ENCODE measurements at places on chromosomes 5 and 9.

GRCh38 chr5:123549256-123549904 is 37.4 kb downstream of the CSNK1G3 start:
- no peak for DNase-seq

GRCh38 chr5:99005506-99005905 is 76.7 kb upstream of the CHD1 start:
- no peak for DNase-seq

DNA sequence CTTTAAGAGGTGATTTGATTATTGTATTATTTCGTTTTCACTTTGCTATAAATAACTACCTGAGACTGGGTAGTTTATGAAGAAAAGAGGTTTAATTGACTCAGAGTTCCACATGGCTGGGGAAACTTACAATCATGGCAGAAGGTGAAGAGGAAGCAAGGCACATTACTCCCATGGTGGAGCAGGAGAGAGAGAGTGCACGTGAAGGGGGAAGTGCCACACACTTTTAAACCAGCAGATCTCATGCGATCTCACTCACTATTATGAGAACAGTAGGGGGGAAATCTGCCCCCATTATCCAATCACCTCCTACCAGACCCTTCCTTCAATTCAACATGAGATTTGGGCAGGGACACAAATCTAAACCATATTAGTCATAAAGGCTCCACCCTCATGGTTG is 36.1 kb upstream of the NDFIP1 start:
- DNase-seq: no peak

DNA sequence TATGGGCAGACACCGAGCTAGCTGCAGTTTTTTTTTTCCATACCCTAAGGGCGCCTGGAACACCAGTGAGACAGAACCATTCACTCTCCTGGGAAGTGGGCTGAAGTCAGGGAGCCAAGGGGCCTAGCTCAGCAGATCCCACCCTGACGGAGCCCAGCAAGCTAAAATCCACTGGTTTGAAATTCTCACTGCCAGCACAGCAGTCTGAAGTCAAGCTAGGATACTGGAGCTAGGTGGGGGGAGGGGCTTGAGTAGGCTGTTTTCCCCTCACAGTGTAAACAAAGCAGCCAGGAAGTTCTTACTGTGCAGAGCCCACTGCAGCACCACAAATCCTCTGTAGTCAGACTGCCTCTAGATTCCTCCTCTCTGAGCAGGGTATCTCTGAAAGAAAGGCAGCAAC is 151.7 kb upstream of the HCN1 start:
- no peak for DNase-seq

- DNase-seq: no peak
Observed at GRCh38 chr9:113772121-113772810, 103.8 kb upstream of the ZNF618 start.

GRCh38 chr5:88051148-88051547 is 217.5 kb downstream of the TMEM161B start:
- DNase-seq: no peak

DNA sequence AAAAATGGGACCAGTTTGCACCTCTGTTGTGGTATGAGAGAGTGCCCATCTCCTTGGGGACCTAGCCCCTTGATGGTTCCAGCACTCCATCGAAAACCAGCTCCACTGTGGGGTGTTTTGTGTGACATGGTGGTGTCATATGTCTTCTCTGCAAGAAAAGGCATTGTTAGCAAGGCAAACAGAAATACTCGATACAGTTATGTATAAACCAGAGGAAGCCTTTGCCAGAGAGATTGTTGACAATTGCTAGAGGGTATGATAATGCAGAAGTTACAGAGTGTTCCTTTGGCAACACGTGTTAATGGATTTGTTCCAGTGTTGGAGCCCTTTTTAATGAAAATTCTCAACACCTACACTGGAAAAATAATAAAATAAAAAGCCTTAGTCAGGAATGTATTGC is 270.4 kb upstream of the DMRT1 start:
- peak; percentile 3 for DNase-seq

- no peak for DNase-seq
Observed at GRCh38 chr9:27990524-27990923, 417.2 kb upstream of the C9orf72 start.

- DNase-seq: no peak
Observed at GRCh38 chr5:168123631-168124528, 167.6 kb upstream of the WWC1 start.

GRCh38 chr5:82802954-82803353 is 274.2 kb downstream of the TMEM167A start:
- DNase-seq: no peak

DNA sequence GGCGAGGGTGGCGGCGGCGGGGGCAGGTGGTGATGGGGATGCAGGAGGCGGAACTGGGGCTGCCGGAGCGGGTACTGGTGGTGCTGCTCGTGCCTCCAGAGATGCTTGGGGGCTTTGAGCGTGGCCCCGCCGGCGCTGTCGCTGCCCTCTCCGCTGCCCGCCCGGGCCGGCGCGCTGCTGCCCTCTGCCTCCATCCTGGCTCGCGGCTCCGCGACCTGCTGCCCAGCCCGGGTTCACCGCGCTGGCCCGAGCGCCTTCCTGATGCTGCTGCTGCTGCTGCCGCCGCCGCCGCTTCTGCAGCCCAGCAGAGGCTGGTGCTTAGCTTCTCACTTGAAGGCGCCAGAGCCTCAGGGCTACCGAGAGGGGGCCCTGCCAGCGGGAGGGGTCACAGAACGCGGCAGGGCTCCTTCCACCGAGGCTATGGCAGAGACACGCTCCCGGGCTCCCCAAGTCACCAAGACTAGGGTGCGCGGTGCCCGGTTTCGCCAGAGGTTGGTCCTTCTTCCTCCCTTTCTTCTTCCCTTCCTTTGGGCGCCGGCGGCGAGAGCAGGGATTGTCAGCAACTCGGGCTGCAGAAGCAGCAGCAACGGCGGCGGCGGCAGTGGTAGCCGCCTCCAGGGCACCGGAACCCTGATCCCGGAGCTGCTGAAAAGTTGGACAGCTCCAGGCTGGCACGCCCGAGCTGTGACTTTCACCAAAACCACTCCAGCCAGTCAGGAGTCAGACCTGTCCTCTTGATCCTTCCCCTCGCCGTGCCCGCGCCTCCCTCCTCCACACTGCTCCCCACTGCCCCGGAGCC is at the start of gene PDE4D:
PDE4D (minus strand) TSS at position 298 of the 799 bp plus-strand sequence.
- peak; percentile 1 for DNase-seq

GRCh38 chr5:109911731-109912130 is 222.0 kb downstream of the MAN2A1 start:
- DNase-seq: no peak

DNA sequence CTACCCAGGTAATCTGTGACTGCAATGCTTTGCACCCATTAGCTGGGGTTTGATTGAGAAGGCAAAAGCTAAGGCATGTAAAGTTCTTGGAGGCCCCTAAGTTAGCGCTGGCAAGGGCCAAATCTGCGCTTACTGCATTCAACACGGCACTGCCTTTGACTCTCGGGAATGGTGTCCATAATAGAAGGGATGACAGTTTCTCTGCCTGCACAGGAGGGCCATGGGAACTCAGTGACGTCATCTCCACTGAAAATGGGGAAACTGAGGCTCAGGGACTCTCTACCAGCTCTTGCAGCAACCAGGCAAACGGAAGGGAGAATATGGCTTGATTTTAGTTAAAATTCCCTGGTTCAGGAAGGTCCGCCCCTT is 487 bp downstream of the SPATA24 start:
- DNase-seq: no peak

- DNase-seq: no peak
Observed at GRCh38 chr5:42487821-42488220, 64.6 kb downstream of the GHR start.

GRCh38 chr5:137152616-137153015 is 346.5 kb downstream of the SPOCK1 start:
- no peak for DNase-seq

DNA sequence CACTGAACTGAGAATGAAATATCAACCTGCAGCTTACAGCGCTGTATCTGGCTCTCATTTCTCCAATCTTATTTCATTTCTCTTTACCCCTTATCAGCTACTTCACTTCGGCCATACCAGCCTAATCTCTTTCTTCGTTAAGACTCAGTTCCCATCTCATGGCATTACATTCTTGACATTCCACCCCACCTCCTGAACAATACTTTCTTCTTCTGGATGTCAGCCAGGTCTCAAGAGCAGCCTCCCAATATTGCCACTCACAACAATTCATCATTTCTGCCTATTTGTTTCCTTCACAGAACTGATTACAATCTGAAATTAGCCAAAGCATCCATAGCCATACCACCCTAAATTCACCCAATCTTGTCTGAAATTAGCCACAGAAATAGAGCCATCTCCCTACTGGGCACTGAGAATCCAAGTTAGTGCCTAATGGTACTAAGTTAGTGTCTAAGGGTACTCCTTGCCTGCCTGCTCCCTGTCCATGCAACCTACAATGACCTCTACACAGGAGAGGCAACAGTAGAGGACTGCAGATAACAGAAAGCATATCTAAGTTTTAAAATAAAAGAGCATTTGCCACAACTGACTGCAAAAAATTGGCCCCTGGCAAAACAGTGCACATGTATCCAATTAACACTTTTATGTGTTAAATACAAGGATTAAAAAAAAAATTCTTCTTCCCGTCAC is 35.2 kb downstream of the SETX start:
- DNase-seq: no peak

GRCh38 chr9:92660266-92660665 is 9.7 kb downstream of the IPPK start:
- DNase-seq: no peak

DNA sequence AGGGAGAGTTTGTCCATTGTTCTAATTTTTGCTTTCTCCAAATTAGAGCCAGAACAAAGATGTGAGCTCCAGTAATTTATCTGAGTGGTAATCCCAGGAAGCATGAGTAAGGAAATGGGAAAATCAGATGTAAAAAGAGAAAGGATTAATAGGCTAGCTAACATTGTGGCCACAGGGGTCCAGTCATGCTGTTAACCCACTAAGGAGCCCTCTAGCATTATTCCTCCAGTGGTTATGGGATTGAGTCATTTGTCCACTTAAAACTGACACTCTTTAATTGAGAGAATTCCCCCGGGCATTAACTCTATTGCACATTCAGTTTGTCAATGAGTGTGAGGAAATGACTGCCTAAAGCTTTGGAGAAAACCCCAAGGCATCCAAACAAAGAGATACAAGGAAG is 700.3 kb upstream of the TYRP1 start:
- DNase-seq: no peak

GRCh38 chr5:150307617-150308426 is 5.1 kb upstream of the ARSI start:
- no peak for DNase-seq
